ENCODE measurements at places on chromosomes 16 and 17.

DNA sequence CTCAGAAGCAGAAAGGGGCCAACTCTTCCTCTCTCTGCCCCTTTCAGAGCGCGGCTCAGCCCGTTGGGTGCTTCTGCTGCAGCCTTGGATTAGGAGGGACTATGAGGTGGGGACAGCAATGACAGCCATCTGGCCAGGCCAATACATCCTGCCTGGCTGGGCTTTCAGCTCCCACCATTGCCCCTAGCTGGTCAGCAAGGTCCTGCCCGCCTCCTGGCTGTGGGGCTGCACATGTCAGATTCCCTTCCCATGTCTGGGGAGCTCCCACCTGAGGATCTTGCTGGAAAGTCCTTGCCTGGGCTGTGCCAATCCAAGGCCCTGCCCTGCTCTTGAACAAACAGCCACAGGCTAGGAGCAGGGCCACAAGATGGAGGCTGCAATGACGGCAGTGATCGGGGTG lies 8.3 kb downstream of the TRIM65 start:
- DNase-seq, result no peak

- DNase-seq, result no peak
Observed at GRCh38 chr16:84662471-84662870, 14.2 kb downstream of the KLHL36 start.

- no peak for DNase-seq
Observed at GRCh38 chr17:21095735-21096134, 31.0 kb upstream of the DHRS7B start.

DNA sequence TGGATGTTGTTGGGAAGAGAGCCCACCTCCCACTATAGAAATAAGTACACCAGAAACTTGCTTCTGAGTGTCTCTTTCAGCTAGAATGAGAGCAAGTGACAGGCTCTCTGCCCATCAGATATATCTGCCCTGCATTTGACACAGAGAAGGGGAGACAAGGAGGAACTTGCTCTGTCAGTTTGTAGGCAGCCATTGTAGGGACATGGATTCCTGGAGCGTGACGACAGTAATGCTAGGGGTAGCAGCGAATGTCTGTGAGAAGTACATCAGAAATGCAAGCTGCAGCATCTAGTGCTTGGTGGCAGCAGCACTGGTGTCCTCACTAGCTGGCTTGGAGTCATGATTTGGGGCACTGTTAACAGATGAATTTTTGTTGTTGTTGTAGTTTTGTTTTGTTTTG lies 23.0 kb downstream of the ZNF200 start:
- no peak for DNase-seq

GRCh38 chr17:38741921-38742410 lies 6.2 kb downstream of the PCGF2 start:
- no peak for DNase-seq

DNA sequence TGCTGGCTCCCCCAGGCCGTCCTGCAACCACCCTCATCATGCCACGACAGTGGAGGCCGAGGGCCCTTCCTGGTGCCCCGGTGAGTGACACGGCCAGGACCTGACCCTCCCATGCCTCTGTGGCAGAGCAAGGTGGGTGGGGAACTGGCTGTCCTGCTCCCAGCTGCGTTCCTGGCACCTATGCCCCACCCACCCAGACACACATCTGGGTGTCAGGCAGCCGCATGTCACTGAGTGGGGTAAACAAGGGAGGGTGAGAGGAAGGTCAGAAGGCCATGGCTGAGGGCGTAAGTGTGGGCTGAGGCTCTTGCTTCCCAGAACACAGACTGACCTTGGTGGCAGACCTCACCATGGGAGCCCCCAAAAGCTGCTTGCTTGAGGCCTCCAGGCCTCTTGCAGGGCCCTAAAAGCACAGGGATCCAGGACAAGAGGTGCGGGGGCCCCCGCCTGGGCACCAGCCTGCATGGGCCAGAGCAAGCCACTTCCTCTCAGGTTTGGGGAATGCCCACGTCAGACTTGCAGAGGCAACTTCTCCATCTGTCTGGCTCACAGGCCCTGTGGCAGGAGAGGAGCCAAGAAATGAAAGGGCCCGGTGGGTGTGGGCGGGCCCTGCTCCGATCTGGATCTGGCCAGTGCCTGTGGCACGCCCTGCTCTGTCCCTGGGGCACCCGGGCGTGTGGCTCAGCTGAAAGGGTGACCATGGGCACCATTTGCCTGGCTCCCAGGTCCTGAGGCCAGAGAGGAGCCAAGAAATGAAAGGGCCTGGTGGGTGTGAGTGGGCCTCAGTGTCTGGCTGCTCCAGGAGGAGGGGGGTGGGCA lies 3.9 kb upstream of the CCDC57 start:
- peak; percentile 79 for DNase-seq

DNA sequence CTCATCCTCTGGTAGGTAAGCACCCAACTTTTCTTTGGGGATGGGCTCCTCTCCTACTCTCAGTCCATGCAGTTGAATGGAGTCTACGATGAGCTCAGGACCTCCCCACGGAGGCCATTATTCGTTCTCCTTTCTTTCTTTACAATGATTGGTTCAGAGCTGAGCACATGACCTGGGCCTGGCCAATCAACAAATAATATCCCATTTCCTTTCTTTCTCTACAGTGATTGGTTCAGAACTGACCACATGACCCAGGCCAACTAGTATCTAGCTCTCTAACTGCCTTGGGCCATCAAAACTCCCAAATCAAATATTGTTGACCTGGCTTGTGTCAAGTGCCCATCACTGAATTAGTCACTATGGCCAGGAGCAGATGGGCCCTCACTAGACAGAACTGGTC lies 129.2 kb downstream of the USP31 start:
- DNase-seq, result no peak
